ENCODE measurements at places on chromosomes 11 and 22.

GRCh38 chr11:61392981-61393595, 701 bp downstream of the TMEM216 start:
- H3K27me3 ChIP-seq, result no peaks in the 10 kb centered on the region
- no peak overlapping the region for H3K27ac ChIP-seq
- H3K4me1 ChIP-seq, result peaks cover 2% of the 10 kb centered on the region

DNA sequence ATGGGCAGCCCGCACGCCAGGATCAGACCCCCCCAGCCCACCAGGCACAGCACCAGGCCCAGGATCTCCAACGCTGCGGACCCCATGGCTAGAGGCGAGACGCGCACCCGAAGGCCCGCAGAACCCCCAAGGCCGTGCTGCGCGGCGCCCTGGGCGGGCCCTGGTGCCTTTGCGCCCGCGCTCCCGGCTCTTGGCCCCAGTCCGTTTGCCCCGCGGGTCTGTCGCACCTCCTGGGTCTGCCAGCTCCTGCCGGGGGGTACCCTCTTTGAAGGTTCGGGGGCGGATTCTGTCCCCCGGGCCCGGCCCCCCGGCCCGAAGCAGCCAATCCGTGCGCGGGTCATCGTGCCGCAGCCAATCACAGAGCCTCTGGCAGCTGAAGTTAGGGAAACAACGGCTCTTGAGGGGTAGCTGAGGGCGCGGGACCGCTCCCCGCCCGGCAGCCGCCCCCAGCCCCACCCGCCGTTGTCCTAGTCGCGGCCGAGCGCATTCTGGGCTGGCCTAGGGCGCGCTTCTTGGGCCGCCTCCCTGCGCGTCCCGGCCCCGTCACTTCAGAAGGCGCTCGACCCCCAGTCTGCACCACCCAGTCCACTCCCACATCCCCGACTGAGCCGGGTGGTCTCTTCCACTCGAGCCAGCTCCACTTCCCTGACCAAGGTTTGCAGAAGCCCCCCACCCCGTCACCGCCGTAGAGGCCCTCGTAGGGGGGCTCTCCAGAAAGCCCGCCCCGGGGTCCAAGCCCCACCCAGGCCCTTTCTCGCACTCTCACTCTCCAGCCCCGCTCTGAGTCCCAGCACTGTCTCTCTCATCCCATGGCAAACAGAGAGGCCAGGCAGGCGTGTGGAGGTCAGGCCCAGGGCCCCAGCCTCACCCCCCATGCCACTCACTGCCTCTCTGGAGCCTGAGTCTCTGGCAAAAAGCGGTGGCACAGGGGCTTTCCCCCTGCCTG, at the start of gene CLDN5:
Gene CLDN5, minus strand, starts transcription at position 241 of the 946 bp plus-strand sequence. Its CDS starts 155 bp downstream, at position 86.
- peak; percentile 28 for DNase-seq
- no peaks in the 10 kb centered on the region for H3K36me3 ChIP-seq
- peak within 1 kb of the TSS; percentile 27 for H3K4me3 ChIP-seq
- H3K27ac ChIP-seq, result no peak within 1 kb of the TSS
- H3K4me1 ChIP-seq, result peaks cover 19% of the 10 kb centered on the region

GRCh38 chr11:32511926-32512325, 71.7 kb upstream of the EIF3M start:
- no peak overlapping the region for H3K27ac ChIP-seq
- H3K4me1 ChIP-seq, result no peaks in the 10 kb centered on the region
- no peaks in the 10 kb centered on the region for H3K36me3 ChIP-seq
- peaks cover 22% of the 10 kb centered on the region for H3K27me3 ChIP-seq

GRCh38 chr22:30348809-30349208, 7.9 kb downstream of the SF3A1 start:
- H3K27me3 ChIP-seq, result no peaks in the 10 kb centered on the region
- no peak overlapping the region for H3K4me3 ChIP-seq
- peaks cover 2% of the 10 kb centered on the region for H3K4me1 ChIP-seq

GRCh38 chr11:68321293-68322051, 9.1 kb downstream of the LRP5 start:
- DNase-seq, result no peak
- no peaks in the 10 kb centered on the region for H3K36me3 ChIP-seq
- H3K4me1 ChIP-seq, result peaks cover 27% of the 10 kb centered on the region
- H3K27ac ChIP-seq, result no peak overlapping the region
- no peaks in the 10 kb centered on the region for H3K27me3 ChIP-seq

GRCh38 chr11:2204361-2205213, 33.0 kb upstream of the TH start:
- H3K36me3 ChIP-seq, result no peaks in the 10 kb centered on the region
- no peak overlapping the region for H3K27ac ChIP-seq
- peaks cover 23% of the 10 kb centered on the region for H3K27me3 ChIP-seq

DNA sequence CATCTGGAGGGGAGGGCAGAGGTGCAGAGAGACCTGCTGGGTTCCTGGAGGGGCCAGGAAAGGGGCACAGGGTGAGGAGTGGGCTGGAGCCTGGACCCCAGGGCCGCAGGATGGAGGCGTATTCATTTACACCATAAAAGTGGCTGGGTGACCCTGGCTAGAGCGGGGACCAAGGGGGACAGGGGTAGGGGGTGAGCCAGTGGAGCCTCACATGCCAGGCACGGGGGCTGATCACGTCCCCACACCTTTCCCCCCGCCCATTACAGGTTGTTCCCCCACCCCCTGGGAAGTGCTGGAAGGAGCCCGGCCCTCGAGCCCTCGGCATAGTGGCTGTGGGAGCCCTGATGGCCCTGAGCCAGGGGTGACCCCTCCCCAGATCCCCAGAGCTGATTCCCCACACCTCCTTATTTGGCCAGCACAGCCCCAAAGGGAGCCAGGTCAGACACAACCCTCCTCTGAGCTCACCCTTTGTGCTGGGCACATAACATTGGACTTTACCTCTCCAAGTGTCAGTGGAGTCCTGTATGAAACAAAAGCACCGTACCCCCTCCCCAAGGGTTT, 781 bp downstream of the TCIRG1 start:
- H3K27ac ChIP-seq, result peak overlapping the region; percentile 73
- no peaks in the 10 kb centered on the region for H3K27me3 ChIP-seq
- peaks cover 64% of the 10 kb centered on the region for H3K4me1 ChIP-seq
- peak overlapping the region; percentile 91 for H3K4me3 ChIP-seq

GRCh38 chr11:91093141-91093540, 870.3 kb upstream of the CHORDC1 start:
- no peak overlapping the region for H3K4me3 ChIP-seq
- no peaks in the 10 kb centered on the region for H3K36me3 ChIP-seq
- no peaks in the 10 kb centered on the region for H3K4me1 ChIP-seq
- no peak for DNase-seq
- H3K27me3 ChIP-seq, result no peaks in the 10 kb centered on the region

DNA sequence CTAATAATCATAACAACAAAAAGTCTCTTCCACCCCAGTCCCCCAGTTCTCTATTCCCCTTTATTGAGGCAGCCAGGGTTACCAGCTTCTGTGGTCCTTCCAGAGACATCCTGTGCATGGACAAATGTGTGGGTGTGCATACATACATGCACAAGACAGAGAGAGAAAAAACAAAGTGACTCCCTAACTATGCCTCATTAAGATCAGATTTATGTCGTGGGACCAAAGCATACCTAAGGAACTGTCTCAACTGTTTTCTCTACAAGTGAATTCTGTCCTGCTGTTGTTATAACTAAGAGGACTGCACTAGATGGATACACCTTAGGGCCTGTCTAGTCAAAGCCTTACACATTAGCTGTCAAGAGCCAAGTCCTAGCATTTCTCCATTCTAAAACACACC, 106.7 kb downstream of the MRTFA start:
- no peaks in the 10 kb centered on the region for H3K36me3 ChIP-seq
- peaks cover 4% of the 10 kb centered on the region for H3K4me1 ChIP-seq
- H3K27me3 ChIP-seq, result no peaks in the 10 kb centered on the region
- DNase-seq, result no peak
- no peak overlapping the region for H3K4me3 ChIP-seq
- no peak overlapping the region for H3K27ac ChIP-seq

DNA sequence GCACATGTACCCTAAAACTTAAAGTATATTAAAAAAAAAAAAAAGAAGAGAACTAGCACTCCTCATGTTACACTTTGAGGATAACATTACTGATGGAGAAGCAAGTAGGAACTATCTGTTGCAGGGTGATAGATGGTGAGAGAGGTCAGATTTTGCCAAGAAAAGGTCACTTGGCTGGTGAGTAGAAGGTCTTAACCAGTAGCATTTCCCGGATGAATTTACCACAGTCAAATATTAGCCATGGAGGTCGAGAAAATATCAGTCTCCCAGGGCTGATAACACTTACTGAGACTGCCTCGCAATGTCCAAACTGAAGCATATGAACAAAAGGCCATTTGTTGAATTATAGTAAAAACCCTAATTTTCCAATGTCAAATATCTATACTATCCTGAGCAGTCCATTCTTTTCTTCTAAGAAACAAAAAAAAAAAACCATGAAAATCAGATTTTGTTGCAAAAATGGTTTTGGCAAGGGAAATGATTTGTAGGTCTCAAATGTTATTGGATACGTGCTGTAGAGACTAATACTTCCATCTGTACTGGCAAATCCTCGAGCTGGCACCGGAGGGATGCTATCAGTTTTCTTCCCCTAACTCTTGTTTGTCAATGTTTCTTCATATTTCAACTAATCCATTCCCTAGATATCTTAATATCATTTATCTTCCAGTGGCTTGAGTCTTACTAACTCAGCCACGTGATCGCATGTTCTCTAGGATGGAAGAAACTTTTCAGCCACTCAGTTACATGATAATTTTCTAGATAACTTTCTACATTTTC, 14.5 kb upstream of the BBOX1 start:
- H3K36me3 ChIP-seq, result no peaks in the 10 kb centered on the region
- DNase-seq, result no peak
- no peak overlapping the region for H3K27ac ChIP-seq
- no peaks in the 10 kb centered on the region for H3K4me1 ChIP-seq
- H3K4me3 ChIP-seq, result no peak overlapping the region

GRCh38 chr11:13189561-13190426, 87.8 kb upstream of the BMAL1 start:
- H3K27me3 ChIP-seq, result no peaks in the 10 kb centered on the region
- H3K36me3 ChIP-seq, result no peaks in the 10 kb centered on the region
- H3K4me3 ChIP-seq, result no peak overlapping the region
- no peak for DNase-seq
- H3K4me1 ChIP-seq, result no peaks in the 10 kb centered on the region

GRCh38 chr11:1837171-1838076, 1.4 kb upstream of the TNNI2 start:
- no peaks in the 10 kb centered on the region for H3K36me3 ChIP-seq
- no peak overlapping the region for H3K27ac ChIP-seq
- DNase-seq, result peak; percentile 62
- H3K4me1 ChIP-seq, result peaks cover 33% of the 10 kb centered on the region
- H3K4me3 ChIP-seq, result no peak overlapping the region

- H3K27me3 ChIP-seq, result peaks cover under 1% of the 10 kb centered on the region
- no peaks in the 10 kb centered on the region for H3K4me1 ChIP-seq
- H3K4me3 ChIP-seq, result no peak overlapping the region
- no peaks in the 10 kb centered on the region for H3K36me3 ChIP-seq
Observed at GRCh38 chr11:107991868-107992414, 16.8 kb upstream of the CUL5 start.

DNA sequence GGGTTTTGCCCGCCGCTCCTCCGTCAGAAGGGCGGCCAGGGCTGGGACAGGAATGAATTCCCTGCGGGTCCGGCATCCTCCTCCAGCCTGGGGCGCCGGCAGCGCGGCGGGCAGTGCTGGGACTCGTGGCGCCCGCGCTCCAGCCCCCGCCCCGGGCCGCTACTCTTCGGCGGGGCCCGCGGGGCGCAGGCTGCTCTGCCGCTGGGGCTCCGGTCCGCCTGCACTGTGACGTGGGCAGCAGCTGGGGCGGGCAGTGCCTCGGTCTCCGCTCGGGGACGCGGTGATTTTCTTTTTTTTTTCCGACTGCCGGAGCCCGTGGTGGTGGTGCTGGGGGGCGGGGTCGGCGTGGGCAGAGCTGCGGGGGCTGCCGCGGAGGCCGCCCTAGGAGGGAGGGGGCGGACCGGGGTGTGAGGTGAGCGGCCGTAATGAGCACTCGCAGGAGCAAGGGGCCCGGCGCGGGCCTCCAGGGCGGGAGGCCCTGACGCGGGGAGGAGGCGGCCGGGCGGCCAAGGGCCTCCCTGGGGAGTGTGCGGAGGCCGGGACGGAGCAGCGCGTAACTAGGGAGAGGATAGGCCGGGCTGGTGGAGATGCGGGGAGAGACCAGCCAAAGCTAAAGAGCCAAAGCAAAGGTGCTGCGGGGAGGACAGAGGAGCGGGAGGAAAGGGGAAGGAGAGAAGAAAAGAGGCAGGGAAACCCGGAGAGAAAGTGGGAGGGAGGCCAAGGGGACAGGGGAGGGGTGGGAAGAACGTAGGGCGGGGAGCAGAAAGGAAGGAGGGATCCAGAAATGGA, 73.3 kb upstream of the ZBED5 start:
- H3K36me3 ChIP-seq, result no peaks in the 10 kb centered on the region
- no peaks in the 10 kb centered on the region for H3K27me3 ChIP-seq
- peak overlapping the region; percentile 68 for H3K4me3 ChIP-seq
- peak; percentile 86 for DNase-seq
- H3K4me1 ChIP-seq, result peaks cover 11% of the 10 kb centered on the region

GRCh38 chr22:30600921-30601320, 6.1 kb upstream of the TCN2 start:
- H3K36me3 ChIP-seq, result no peaks in the 10 kb centered on the region
- peaks cover 2% of the 10 kb centered on the region for H3K4me1 ChIP-seq

DNA sequence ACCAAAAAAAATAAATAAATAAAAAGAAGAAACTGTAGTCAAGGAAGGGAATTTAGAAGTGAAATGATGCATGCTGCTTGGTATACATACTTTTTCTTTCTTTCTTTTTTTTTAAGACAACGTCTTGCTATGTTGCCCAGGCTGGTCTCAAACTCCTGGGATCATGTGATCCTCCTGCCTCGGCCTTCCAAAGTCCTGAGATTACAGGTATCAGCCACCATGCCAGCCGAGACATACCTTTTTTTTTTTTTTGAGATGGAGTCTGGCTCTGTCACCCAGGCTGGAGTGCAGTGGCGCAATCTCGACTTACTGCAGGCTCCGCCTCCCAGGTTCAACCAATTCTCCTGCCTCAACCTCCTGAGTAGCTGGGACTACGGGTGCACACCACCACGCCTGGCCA, 21.7 kb upstream of the ARRB1 start:
- no peaks in the 10 kb centered on the region for H3K27me3 ChIP-seq
- peaks cover 1% of the 10 kb centered on the region for H3K4me1 ChIP-seq
- no peak overlapping the region for H3K27ac ChIP-seq
- no peak for DNase-seq
- H3K36me3 ChIP-seq, result no peaks in the 10 kb centered on the region

- no peak overlapping the region for H3K4me3 ChIP-seq
- no peaks in the 10 kb centered on the region for H3K36me3 ChIP-seq
- H3K27ac ChIP-seq, result no peak overlapping the region
- peaks cover 4% of the 10 kb centered on the region for H3K4me1 ChIP-seq
Observed at GRCh38 chr22:28942801-28943500, 59.6 kb downstream of the ZNRF3 start.

GRCh38 chr22:36331912-36332622, 55.7 kb downstream of the MYH9 start:
- peaks cover 63% of the 10 kb centered on the region for H3K36me3 ChIP-seq
- peak; percentile 59 for DNase-seq
- no peaks in the 10 kb centered on the region for H3K27me3 ChIP-seq
- H3K4me3 ChIP-seq, result no peak overlapping the region
- peaks cover 83% of the 10 kb centered on the region for H3K4me1 ChIP-seq
- peak overlapping the region; percentile 99 for H3K27ac ChIP-seq

All from mesenchymal stem cell (in vitro differentiated cells and primary cell).